Glutamatergic neuron (in vitro differentiated cells): ENCODE measurements at places on chromosomes 13 and 19. TPM values are rescaled to one million over a fixed set of nuclear protein-coding genes. Genes with fewer than 3 reads are reported as not detected.
A peak's percentile ranks its signal among the peaks of the same experiment; 100 is the strongest.

Gene ZNF91
- total RNA-seq, result 160 TPM

- H3K4me3 ChIP-seq, result no peak overlapping the region
- no peak overlapping the region for H3K27ac ChIP-seq
- no peaks in the 10 kb centered on the region for H3K36me3 ChIP-seq
- DNase-seq, result no peak
- H3K4me1 ChIP-seq, result no peaks in the 10 kb centered on the region
Observed at GRCh38 chr13:72229067-72229466, 362.1 kb upstream of the DACH1 start.

DNA sequence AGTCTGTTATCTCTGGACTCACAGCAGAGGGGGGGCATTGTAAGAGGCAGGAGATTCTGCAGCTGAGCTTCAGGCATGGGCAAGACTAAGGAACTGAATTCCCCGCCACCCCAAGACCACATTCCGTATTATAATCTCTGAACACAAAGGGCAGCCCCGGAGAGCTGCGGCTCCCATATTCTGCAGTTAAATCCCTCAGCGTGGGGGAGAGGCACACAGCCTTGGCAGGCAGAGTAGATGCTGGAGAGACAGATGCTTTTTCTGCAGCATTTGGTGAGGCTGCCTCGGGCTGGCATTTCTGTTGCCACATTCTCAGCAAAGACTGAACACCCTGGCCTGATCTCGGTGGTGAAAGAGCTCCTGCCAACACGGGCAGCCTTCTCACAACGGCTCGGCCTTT is 12.9 kb downstream of the CHAF1A start:
- no peaks in the 10 kb centered on the region for H3K36me3 ChIP-seq
- no peak for DNase-seq
- peaks cover 14% of the 10 kb centered on the region for H3K4me1 ChIP-seq
- H3K4me3 ChIP-seq, result peak overlapping the region; percentile 53
- H3K27me3 ChIP-seq, result no peaks in the 10 kb centered on the region

- no peak overlapping the region for H3K27ac ChIP-seq
- no peaks in the 10 kb centered on the region for H3K27me3 ChIP-seq
- no peak overlapping the region for H3K4me3 ChIP-seq
- DNase-seq, result no peak
- no peaks in the 10 kb centered on the region for H3K36me3 ChIP-seq
- H3K4me1 ChIP-seq, result peaks cover 6% of the 10 kb centered on the region
Observed at GRCh38 chr13:70088926-70089325, 18.7 kb upstream of the ATXN8OS start.

DNA sequence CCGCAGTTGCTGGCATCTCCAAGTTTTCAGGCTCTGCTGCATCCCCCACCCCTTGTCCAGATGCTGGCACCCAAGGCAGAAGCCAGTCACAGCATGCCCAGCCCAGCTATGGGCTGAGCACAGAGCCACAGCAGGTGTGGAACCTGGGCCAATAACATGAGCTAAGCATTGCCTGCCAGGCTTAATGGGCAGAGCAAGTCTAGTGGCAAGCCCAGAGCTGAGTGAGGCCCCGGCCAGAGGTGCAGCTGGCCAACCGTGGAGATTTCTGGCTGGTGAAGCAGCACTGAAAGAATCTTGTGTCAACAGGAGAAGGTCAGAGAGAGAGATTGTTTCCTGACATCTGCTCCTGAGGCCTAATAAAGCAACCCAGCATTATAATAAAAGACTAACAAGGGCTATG is 111.0 kb downstream of the B3GLCT start:
- H3K4me3 ChIP-seq, result no peak overlapping the region
- H3K4me1 ChIP-seq, result no peaks in the 10 kb centered on the region
- H3K36me3 ChIP-seq, result peaks cover 45% of the 10 kb centered on the region
- H3K27ac ChIP-seq, result no peak overlapping the region

Gene CACNA1A
- total RNA-seq, result 190 TPM

DNA sequence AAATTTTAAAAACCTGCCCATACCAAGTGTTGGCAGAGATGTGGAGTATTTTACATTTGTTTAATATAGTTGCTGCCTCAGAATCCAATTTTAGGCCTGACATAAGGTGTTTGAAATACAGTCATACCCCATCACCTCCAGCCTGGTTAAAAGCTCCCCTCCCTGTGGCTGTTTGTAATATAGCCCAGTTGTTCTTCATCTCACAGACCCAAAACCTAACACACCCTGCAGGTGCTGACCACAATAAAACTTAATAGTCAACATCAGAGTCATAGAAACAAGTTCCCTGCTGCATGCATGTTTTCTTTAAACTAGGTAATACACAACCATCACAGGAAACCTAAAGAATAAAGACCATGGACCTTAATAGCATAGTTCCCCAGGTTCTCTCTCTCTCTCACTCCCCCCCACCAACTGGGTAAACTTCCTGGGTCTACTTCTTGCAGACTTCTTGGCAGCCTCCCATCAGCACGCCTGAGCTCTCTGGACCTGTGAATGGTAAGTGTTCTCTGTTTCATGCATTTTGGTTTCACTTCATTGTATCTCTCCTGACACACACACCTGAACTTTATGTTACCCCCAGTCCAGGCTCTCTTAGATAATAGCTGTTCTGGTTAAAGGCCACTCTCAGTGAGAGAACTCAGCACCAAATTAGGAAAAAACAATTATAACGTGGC is 1369.9 kb downstream of the EFNB2 start:
- no peaks in the 10 kb centered on the region for H3K27me3 ChIP-seq
- no peak overlapping the region for H3K27ac ChIP-seq
- peaks cover 7% of the 10 kb centered on the region for H3K4me1 ChIP-seq
- DNase-seq, result no peak
- H3K4me3 ChIP-seq, result no peak overlapping the region

GRCh38 chr19:32177686-32178085 is 167.7 kb upstream of the ZNF507 start:
- no peak overlapping the region for H3K4me3 ChIP-seq
- H3K4me1 ChIP-seq, result no peaks in the 10 kb centered on the region
- no peak overlapping the region for H3K27ac ChIP-seq
- no peaks in the 10 kb centered on the region for H3K36me3 ChIP-seq
- DNase-seq, result no peak
- peaks cover 2% of the 10 kb centered on the region for H3K27me3 ChIP-seq

- no peak overlapping the region for H3K4me3 ChIP-seq
- H3K27ac ChIP-seq, result no peak overlapping the region
- H3K27me3 ChIP-seq, result peaks cover 2% of the 10 kb centered on the region
- H3K36me3 ChIP-seq, result no peaks in the 10 kb centered on the region
Observed at GRCh38 chr19:46913852-46914430, 53.1 kb downstream of the ARHGAP35 start.

Gene C19orf18
- 1.6 TPM for total RNA-seq

DNA sequence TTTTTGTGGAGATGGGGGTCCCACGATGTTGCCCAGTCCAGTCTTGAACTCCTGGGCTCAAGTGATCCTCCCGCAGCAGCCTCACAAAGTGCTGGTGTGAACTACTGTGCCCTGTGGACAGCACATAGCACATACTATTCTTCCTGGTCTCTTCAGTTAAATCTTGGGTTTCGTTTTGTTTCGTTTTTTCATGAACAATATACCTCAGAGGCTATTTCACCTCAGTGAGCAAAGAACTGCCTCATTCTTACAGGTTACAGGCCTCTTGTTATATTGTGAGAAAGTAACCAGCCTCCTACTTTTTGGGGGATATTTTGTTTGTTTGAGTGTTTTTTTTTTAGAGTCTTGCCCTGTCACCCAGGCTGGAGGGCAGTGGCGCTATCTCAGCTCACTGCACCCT is 1.3 kb upstream of the C3 start:
- H3K27ac ChIP-seq, result no peak overlapping the region
- peaks cover 6% of the 10 kb centered on the region for H3K4me1 ChIP-seq
- no peak for DNase-seq

DNA sequence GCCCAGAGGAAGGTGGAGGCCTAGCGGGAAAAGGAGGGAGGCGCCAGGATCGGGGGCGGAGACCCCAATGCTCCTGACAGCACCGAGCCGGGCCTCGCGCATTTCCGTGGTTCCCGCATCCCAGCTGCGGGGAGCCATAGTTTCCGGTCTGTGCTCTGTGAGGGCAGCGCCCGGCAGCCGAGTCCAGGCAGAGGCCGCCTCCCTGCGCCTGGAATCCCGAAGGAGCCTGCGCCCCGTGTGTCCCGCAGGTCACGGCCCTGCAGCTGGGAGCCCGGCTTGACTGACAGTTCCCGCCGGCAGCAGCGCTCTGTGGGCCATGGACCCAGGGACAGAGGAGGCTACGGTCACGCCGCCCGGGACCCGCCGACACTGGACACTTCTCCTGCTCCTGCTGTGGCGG is 74.6 kb upstream of the C13orf46 start:
- DNase-seq, result no peak
- no peak overlapping the region for H3K27ac ChIP-seq
- no peak overlapping the region for H3K4me3 ChIP-seq
- peaks cover 5% of the 10 kb centered on the region for H3K4me1 ChIP-seq
- H3K36me3 ChIP-seq, result peaks cover 8% of the 10 kb centered on the region

DNA sequence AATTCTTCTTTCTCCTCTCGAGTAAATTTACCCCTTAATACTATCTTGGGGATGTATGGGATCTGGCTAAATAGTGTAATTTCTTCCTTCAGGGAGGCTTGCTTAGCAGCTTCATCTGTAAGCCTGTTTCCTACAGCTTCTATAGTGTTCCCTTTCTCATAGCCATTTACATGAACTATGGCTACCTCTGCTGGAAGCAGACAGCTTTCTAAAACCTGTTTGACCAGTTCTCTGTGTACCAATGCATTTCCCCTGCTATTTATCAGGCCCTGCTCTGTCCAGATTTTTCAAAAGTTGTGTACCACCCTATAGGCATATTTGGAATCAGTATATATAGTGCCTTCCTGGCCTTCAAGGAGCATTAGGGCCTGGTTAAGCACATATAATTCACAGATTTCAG is 113.6 kb upstream of the PCDH9 start:
- H3K27me3 ChIP-seq, result peaks cover 4% of the 10 kb centered on the region
- H3K27ac ChIP-seq, result no peak overlapping the region
- H3K4me3 ChIP-seq, result no peak overlapping the region
- H3K4me1 ChIP-seq, result no peaks in the 10 kb centered on the region

DNA sequence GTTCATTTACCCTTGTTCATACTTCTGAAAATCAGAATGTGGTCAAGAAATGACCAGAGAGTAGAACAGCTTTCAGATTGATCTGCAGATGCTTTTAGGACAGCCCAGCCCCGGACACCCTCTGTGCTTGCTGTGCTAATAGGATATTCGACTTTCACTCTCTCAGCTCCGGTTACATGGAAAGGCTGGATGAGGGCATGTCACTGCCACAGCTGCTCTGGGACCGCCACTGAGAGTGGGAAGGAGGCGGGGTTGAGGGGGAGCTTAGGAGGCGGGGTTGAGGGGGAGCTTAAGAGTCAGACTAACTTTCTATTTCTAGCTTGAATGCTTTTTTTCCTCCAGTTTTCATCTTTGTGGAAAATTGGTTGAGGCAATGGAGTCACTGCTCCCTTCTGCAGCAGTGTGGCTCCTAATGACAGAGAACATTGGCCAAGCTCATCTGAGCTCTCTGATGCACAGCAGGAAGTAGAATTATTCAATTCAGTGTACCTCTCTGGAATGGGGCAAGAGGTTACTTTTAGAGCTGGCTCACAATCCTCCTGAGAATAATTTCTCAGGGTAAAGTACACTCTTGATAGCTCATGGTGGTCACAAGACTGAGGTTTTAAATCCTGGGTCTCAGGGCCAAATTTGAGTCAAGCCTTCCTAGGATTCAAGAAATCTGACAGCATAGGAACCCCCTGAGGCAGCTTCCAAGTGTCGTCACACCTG is 74.6 kb upstream of the NPAS1 start:
- H3K4me3 ChIP-seq, result peak overlapping the region; percentile 84
- H3K27ac ChIP-seq, result peak overlapping the region; percentile 99

GRCh38 chr19:677201-677600 is 1.0 kb downstream of the FSTL3 start:
- no peak for DNase-seq
- H3K4me1 ChIP-seq, result peaks cover 5% of the 10 kb centered on the region
- H3K4me3 ChIP-seq, result no peak overlapping the region
- H3K27me3 ChIP-seq, result peaks cover 14% of the 10 kb centered on the region

DNA sequence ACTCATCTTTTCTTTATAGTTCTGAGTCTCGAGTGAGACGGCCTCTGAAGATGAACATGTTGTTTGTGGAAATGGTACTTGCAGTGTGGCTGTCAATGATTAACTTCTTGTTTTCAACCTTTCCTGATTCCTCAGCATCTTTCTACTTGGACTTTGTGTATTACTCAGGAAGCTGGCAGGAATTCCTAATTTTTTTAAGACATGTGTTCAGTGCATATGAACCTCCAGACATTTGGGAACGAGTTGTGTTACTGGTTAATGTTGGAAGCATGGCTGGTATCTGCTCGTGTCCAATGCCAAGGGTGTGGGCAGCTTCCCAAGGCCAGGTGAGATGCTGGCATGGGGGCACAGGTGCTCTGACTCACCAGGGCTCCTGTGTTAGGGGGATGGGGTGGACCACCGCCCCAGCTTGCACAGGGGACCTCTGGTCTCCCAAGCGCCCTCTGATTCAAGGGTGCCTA is 61.1 kb upstream of the MCF2L start:
- H3K27me3 ChIP-seq, result peaks cover 3% of the 10 kb centered on the region
- H3K4me3 ChIP-seq, result no peak overlapping the region
- no peak overlapping the region for H3K27ac ChIP-seq
- no peak for DNase-seq

Gene ZNF208
- total RNA-seq, result not detected

Gene NPAS1
- 1.7 TPM for total RNA-seq

Gene TPP2
- 84.6 TPM for total RNA-seq

Gene CAMSAP3
- 47.6 TPM for total RNA-seq

DNA sequence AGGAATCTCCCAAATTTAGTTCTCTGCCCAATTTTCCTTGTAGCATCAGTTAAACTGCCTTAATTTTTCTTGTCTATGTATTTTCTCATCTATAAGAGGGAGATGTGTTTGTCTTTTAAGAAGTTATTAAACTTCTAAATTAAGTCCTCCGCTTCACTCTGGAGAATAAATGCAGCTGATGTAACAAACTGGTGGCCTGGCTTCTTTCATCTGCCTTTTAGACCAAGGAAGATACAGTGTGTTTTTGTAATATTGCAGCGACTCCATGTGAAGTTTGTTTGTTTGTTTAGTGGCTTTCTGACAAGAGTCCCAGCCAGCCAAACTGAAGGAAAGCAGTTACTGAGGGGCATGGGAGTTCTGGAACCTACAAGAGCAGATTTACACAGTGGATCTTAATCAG is 56.4 kb downstream of the KLF12 start:
- peaks cover 3% of the 10 kb centered on the region for H3K27me3 ChIP-seq
- H3K4me3 ChIP-seq, result no peak overlapping the region
- no peak for DNase-seq
- no peaks in the 10 kb centered on the region for H3K36me3 ChIP-seq
- no peak overlapping the region for H3K27ac ChIP-seq
- H3K4me1 ChIP-seq, result peaks cover 19% of the 10 kb centered on the region

- no peak overlapping the region for H3K4me3 ChIP-seq
- H3K27ac ChIP-seq, result no peak overlapping the region
- H3K4me1 ChIP-seq, result peaks cover 12% of the 10 kb centered on the region
- H3K27me3 ChIP-seq, result peaks cover 9% of the 10 kb centered on the region
- H3K36me3 ChIP-seq, result peaks cover 4% of the 10 kb centered on the region
Observed at GRCh38 chr13:73782450-73783449, 351.5 kb downstream of the KLF12 start.

Gene SLAIN1
- 120 TPM for total RNA-seq

- H3K27me3 ChIP-seq, result no peaks in the 10 kb centered on the region
- no peaks in the 10 kb centered on the region for H3K4me1 ChIP-seq
- H3K4me3 ChIP-seq, result no peak overlapping the region
Observed at GRCh38 chr13:57878291-57878690, 246.7 kb downstream of the PCDH17 start.

- no peaks in the 10 kb centered on the region for H3K36me3 ChIP-seq
- DNase-seq, result peak; percentile 44
- H3K27ac ChIP-seq, result no peak overlapping the region
- no peaks in the 10 kb centered on the region for H3K27me3 ChIP-seq
Observed at GRCh38 chr13:90868321-90868920, 479.1 kb upstream of the MIR17HG start.

Gene THSD8
- 14.4 TPM for total RNA-seq

- H3K27ac ChIP-seq, result no peak overlapping the region
- no peak for DNase-seq
Observed at GRCh38 chr19:8259142-8259921, 48.8 kb downstream of the CD320 start.
